HAP-1 (cell line): ENCODE measurements at places on chromosomes 4 and X.

GRCh38 chr4:121742794-121743193, 22.2 kb downstream of the SMIM43 start:
- DNase-seq, result no peak

GRCh38 chr4:150297861-150298474, 219.7 kb downstream of the DCLK2 start:
- peak; percentile 67 for DNase-seq

- DNase-seq, result no peak
These were observed 85.3 kb upstream of the RBPJ start for GRCh38 chr4:26235500-26235899.

GRCh38 chr4:138736362-138736761, 279.2 kb upstream of the NOCT start:
- DNase-seq, result no peak

DNA sequence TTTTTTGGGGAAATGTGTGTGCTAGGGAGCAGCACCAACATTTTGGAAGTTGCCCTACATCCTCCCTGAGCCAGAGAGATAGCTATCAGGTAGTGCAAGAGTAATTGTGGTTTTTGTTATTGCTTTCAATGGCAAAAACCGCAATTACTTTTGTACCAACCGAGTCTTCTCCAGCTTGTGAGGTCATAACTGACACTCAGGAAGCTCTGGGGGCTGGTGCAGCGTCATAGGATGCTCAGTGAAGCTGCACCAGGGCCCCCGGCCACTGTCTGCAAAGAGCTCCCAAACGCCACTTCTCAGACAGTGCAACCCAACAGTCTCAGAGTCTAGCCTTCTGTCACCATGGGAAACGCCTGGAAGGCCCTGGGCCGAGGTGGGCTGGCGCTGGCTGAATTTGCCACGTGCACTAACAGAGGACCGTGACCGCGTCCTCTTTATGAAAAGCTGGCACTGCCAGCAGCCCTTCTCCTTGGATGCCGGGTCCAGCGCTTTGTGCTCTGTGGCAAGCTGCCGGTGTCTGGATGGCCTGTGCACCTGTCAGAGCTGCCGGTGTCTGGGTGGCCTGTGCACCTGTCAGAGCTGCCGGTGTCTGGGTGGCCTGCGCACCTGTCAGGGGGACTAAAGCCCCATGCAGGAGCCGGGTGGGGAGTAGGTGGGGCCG, 19.4 kb downstream of the SH3TC1 start:
- DNase-seq, result no peak
